ENCODE measurements at places on chromosomes 16 and 17. TPM values are rescaled to one million over a fixed set of nuclear protein-coding genes. Genes with fewer than 3 reads are reported as not detected.
A peak's percentile ranks its signal among the peaks of the same experiment; 100 is the strongest.

DNA sequence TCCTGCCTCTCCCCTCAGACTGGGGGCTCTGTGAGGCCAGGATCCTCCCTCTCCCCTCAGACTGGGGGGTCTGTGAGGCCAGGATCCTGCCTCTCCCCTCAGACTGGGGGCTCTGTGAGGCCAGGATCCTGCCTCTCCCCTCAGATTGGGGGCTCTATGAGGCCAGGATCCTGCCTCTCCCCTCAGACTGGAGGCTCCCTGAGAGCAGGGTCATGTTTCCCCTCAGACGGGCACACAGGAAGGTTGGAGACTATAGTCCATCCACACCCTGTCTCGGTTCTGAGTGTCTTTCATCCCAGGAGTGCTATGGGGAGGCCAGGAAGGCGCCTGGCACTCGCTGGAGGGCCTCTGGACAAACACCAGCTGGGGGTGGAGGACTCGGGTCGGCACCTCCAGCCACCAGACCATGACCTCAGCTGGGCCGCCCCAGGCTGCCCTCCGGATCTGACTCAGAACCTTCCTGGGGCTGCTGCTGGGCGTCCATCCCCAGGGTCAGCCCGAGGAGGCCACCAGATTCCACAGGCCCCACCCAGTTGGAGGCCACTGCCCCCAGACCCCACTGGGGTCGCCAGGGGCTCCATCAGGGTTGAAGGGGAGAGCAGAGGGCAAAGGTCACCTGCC is 21.9 kb upstream of the DLX4 start:
- H3K27me3 ChIP-seq = peaks cover 69% of the 10 kb centered on the region
- H3K36me3 ChIP-seq = peaks cover 5% of the 10 kb centered on the region
- H3K4me3 ChIP-seq = no peak overlapping the region
- H3K4me1 ChIP-seq = peaks cover 2% of the 10 kb centered on the region

DNA sequence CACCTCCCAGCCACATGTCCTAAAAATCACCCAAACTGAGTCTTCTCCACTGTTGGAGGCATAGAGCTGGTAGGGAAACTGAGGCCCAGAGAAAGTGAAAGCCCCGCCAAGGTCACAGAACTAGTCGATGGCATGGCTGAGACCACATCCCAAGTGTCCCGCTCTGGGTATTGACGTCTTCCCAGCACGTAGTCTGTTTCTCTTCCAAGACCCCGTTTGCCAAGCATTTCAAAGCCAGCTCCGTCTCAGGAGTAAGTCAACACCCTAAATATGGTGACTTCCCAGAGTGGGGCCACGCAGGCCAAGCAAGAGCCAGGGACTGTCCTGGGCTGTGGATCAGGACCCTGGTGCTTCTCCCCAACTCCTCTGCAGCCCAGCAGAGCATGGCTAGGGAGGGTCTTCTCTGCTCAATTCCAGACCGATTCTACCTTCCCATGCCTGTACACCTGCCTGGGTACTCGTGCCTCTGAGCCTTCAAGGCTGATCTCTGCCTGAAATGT is 19.7 kb downstream of the PITPNM3 start:
- no peaks in the 10 kb centered on the region for H3K36me3 ChIP-seq
- H3K27ac ChIP-seq = no peak overlapping the region
- no peak overlapping the region for H3K4me3 ChIP-seq

DNA sequence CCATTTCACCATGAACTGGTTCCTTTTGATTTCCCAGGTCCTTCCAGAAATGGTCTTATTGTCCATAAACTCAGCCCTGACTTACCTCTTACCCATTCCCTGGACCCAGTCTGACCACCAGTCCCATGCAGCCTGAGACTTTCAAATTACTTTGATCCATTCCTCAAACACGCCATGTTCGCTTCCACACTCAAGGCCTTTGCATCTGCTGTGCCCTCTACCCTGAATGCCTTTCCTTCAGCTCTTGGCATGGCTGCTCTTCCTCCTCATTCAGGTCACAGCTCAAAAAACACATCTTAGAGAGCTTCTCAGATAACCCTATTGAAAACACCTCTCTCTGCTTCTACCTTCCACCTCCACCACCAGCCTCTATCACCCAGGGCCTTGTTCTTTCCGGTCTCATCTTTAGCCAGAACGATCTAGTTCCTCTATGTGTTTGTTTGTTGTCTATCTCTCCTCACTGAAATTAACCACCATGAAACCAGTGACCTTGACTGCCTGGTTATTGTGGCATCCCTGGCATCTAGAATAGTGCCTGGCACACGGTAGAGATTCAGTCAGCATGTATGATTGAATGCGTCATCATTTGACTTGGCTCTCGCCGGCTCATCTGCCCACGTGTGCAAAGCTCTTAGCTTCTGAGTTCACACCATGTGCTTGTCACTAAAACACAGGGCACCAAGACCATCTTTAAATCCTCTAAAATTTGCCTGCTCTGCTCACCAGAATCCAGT is 12.8 kb downstream of the CRYM start:
- no peak overlapping the region for H3K27ac ChIP-seq
- H3K4me3 ChIP-seq = no peak overlapping the region
- H3K4me1 ChIP-seq = peaks cover 7% of the 10 kb centered on the region
- DNase-seq = no peak
- no peaks in the 10 kb centered on the region for H3K36me3 ChIP-seq

- H3K36me3 ChIP-seq = no peaks in the 10 kb centered on the region
- no peaks in the 10 kb centered on the region for H3K27me3 ChIP-seq
- no peak for DNase-seq
- H3K4me3 ChIP-seq = no peak overlapping the region
- peak overlapping the region; percentile 34 for H3K27ac ChIP-seq
Observed at GRCh38 chr16:53085931-53086421, 31.2 kb downstream of the CHD9 start.

DNA sequence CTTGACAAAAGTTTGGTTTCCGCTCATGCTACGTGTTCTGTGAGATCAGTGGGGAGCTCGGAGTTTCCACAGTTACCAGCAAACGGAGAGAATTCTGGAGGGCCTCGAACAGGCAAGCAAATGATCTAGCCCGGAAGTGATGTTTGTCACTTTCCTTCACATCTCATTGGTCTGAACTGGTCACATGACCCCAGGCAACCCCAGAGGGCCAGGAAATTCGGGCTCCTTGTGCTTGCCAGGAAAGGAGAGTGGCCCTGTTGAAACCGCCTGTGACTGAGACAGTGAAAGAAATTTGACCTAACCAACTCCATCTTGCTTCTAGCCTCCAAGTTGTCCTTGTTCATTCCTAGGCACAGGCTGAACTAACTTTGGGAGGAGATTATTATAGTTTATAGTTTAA is 23.0 kb downstream of the SPPL2C start:
- no peak for DNase-seq
- peaks cover 22% of the 10 kb centered on the region for H3K27me3 ChIP-seq
- no peak overlapping the region for H3K4me3 ChIP-seq
- H3K36me3 ChIP-seq = peaks cover 5% of the 10 kb centered on the region
- H3K27ac ChIP-seq = no peak overlapping the region

DNA sequence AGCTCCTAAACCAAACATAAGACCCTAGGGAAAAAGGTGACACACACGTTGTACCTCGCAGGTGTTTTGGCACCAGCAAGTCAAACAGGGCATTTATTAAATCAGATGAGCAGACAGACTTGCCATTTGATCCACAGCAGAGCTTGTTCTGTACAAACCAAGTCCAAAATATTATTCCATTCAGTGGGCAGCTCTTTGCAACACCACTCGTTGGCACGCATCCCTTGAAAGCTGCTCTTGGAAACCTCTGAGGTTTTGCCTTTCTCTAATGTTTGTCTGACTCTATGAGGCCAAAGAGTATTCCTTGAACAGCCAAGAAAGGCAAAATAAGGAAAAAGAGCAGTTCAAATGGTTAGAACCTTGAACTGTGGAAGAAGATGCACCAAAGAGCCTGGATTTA is 12.7 kb downstream of the TMEM100 start:
- H3K4me3 ChIP-seq = no peak overlapping the region
- peaks cover 3% of the 10 kb centered on the region for H3K4me1 ChIP-seq
- no peaks in the 10 kb centered on the region for H3K36me3 ChIP-seq
- no peak overlapping the region for H3K27ac ChIP-seq

GRCh38 chr17:4234401-4234800 is 29.4 kb downstream of the ANKFY1 start:
- peak overlapping the region; percentile 72 for H3K27ac ChIP-seq
- H3K4me3 ChIP-seq = no peak overlapping the region
- H3K36me3 ChIP-seq = no peaks in the 10 kb centered on the region
- no peak for DNase-seq
- no peaks in the 10 kb centered on the region for H3K27me3 ChIP-seq

GRCh38 chr17:44827863-44828262 is 2.2 kb downstream of the GJC1 start:
- peaks cover 50% of the 10 kb centered on the region for H3K27me3 ChIP-seq
- H3K27ac ChIP-seq = no peak overlapping the region
- H3K4me3 ChIP-seq = no peak overlapping the region
- H3K4me1 ChIP-seq = peaks cover 7% of the 10 kb centered on the region
- peaks cover 7% of the 10 kb centered on the region for H3K36me3 ChIP-seq
- DNase-seq = no peak

DNA sequence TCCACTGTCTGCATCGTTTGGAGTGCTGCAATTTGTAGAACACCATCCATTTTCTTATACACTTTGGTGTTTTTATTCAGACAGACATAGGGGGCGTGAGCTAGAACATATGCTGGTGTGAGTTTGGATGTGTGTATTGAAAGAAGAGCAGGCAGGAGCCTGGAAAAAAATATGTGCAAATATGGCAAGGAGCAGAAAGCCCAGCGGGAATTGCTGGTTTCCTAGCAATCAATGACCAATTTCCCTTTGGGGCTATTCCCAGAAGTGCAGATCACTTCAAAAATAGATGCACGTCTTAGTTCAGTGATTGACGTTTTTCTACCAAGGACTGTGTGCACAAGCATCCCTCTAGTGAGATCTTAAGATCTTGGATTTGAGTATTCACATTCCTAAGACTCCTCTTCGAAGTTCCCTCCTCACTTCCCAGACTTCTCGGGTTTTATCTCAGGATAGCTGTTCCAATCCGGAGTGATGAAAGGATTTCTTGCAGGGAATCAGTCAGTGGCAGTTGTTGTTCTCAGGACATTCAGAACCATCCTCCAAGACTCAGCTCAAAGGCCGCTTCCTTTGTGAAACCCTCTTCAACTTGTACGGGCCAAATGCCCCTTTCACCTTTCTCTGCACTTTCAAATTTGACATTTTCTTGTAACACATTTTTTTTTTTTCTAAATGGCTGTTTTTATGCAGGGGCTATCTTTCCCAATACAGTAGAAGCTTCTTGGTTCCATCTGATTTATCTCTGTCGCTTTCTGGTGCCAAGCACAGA is 268.7 kb upstream of the ASIC2 start:
- no peak overlapping the region for H3K4me3 ChIP-seq
- H3K4me1 ChIP-seq = no peaks in the 10 kb centered on the region
- no peak for DNase-seq

GRCh38 chr17:63486317-63487013 is 9.6 kb downstream of the ACE start:
- H3K27me3 ChIP-seq = no peaks in the 10 kb centered on the region
- no peak overlapping the region for H3K4me3 ChIP-seq
- H3K4me1 ChIP-seq = peaks cover 4% of the 10 kb centered on the region
- H3K36me3 ChIP-seq = peaks cover 5% of the 10 kb centered on the region
- DNase-seq = no peak
- no peak overlapping the region for H3K27ac ChIP-seq

GRCh38 chr17:45149669-45150664 is 1.7 kb downstream of the HEXIM1 start:
- peaks cover 44% of the 10 kb centered on the region for H3K4me1 ChIP-seq
- peak overlapping the region; percentile 88 for H3K4me3 ChIP-seq
- no peak for DNase-seq
- H3K36me3 ChIP-seq = peaks cover 4% of the 10 kb centered on the region
- peaks cover 5% of the 10 kb centered on the region for H3K27me3 ChIP-seq
- H3K27ac ChIP-seq = peak overlapping the region; percentile 99

GRCh38 chr16:56935201-56935600 is 3.3 kb downstream of the HERPUD1 start:
- peaks cover 51% of the 10 kb centered on the region for H3K4me1 ChIP-seq
- H3K36me3 ChIP-seq = peaks cover 11% of the 10 kb centered on the region
- DNase-seq = no peak
- H3K4me3 ChIP-seq = peak overlapping the region; percentile 96
- H3K27me3 ChIP-seq = no peaks in the 10 kb centered on the region

GRCh38 chr17:31907342-31907962 is 5.9 kb upstream of the UTP6 start:
- no peak overlapping the region for H3K27ac ChIP-seq
- H3K27me3 ChIP-seq = peaks cover 26% of the 10 kb centered on the region
- DNase-seq = no peak
- peaks cover 2% of the 10 kb centered on the region for H3K4me1 ChIP-seq
- H3K36me3 ChIP-seq = peaks cover 6% of the 10 kb centered on the region

DNA sequence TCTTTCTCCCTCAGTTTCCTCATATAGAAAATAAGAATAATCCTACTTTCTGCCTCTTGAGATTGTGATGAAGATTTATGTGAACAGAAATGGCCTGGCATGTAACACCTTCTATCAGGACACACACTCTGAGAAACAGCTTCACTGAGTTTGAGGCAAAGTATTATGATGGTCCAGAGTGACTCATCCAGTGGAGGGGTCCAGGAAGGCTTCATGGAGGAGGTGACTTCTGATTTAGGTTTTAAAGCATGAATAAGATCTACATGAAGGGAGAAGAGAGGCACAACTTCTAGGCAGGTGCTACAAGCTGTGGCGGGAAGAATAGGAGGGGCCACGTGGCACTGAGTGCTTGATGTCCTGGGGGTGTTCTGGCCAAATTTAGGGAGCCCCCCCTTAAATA is 124.4 kb upstream of the SDK2 start:
- H3K4me3 ChIP-seq = no peak overlapping the region
- H3K27me3 ChIP-seq = peaks cover 6% of the 10 kb centered on the region
- H3K27ac ChIP-seq = no peak overlapping the region
- H3K36me3 ChIP-seq = no peaks in the 10 kb centered on the region

GRCh38 chr17:73118951-73119391 is 26.5 kb upstream of the SLC39A11 start:
- no peak overlapping the region for H3K27ac ChIP-seq
- no peak for DNase-seq
- peaks cover 10% of the 10 kb centered on the region for H3K27me3 ChIP-seq
- no peaks in the 10 kb centered on the region for H3K36me3 ChIP-seq
- H3K4me1 ChIP-seq = peaks cover 7% of the 10 kb centered on the region
- no peak overlapping the region for H3K4me3 ChIP-seq

- H3K27ac ChIP-seq = no peak overlapping the region
- peaks cover 15% of the 10 kb centered on the region for H3K4me1 ChIP-seq
- no peak for DNase-seq
- no peak overlapping the region for H3K4me3 ChIP-seq
Observed at GRCh38 chr17:64200080-64201032, 62.7 kb downstream of the TEX2 start.

GRCh38 chr16:353404-354290 is 1.1 kb upstream of the AXIN1 start:
- H3K4me1 ChIP-seq = peaks cover 21% of the 10 kb centered on the region
- H3K27me3 ChIP-seq = no peaks in the 10 kb centered on the region
- peak overlapping the region; percentile 95 for H3K27ac ChIP-seq
- no peaks in the 10 kb centered on the region for H3K36me3 ChIP-seq
- H3K4me3 ChIP-seq = peak overlapping the region; percentile 95
- DNase-seq = no peak

GRCh38 chr17:20244671-20245070 is 222.7 kb downstream of the LGALS9B start:
- H3K4me1 ChIP-seq = peaks cover 12% of the 10 kb centered on the region
- no peaks in the 10 kb centered on the region for H3K27me3 ChIP-seq
- H3K27ac ChIP-seq = no peak overlapping the region
- no peak for DNase-seq
- H3K4me3 ChIP-seq = no peak overlapping the region
- peaks cover 5% of the 10 kb centered on the region for H3K36me3 ChIP-seq

- no peak for DNase-seq
- H3K27me3 ChIP-seq = peaks cover 19% of the 10 kb centered on the region
- H3K4me1 ChIP-seq = no peaks in the 10 kb centered on the region
- no peaks in the 10 kb centered on the region for H3K36me3 ChIP-seq
Observed at GRCh38 chr17:13127921-13128602, 110.2 kb upstream of the ELAC2 start.

The CACNA1G gene
- total RNA-seq = 0.18 TPM

The TOX3 gene
- not detected for total RNA-seq

The KRT27 gene
- not detected for total RNA-seq

Data from T-helper 17 cell (primary cell).